ENCODE measurements at places on chromosomes 1 and 21. TPM values are rescaled to one million over a fixed set of nuclear protein-coding genes. Genes with fewer than 3 reads are reported as not detected.

MXRA8 gene
- total RNA-seq: 281 TPM

SH2D5 gene
- total RNA-seq: 0.56 TPM

SH2D2A gene
- total RNA-seq: 2.1 TPM

TNFRSF8 gene
- total RNA-seq: 0.52 TPM

IQGAP3 gene
- 22.8 TPM for total RNA-seq

BRDT gene
- not detected for total RNA-seq

ZMYND12 gene
- total RNA-seq: 0.96 TPM

TP73 gene
- 0.16 TPM for total RNA-seq

MCL1 gene
- 187 TPM for total RNA-seq

CNR2 gene
- total RNA-seq: not detected

B3GALT5 gene
- total RNA-seq: 0.08 TPM

ANKRD35 gene
- 8.8 TPM for total RNA-seq

GPR52 gene
- not detected for total RNA-seq

MFAP2 gene
- 35.5 TPM for total RNA-seq

Data from epithelial cell of alveolus of lung (primary cell).